ENCODE measurements at places on chromosomes 13 and 19.

- no peak for DNase-seq
These were observed 7.6 kb downstream of the AKT2 start for GRCh38 chr19:40277356-40278059.

DNA sequence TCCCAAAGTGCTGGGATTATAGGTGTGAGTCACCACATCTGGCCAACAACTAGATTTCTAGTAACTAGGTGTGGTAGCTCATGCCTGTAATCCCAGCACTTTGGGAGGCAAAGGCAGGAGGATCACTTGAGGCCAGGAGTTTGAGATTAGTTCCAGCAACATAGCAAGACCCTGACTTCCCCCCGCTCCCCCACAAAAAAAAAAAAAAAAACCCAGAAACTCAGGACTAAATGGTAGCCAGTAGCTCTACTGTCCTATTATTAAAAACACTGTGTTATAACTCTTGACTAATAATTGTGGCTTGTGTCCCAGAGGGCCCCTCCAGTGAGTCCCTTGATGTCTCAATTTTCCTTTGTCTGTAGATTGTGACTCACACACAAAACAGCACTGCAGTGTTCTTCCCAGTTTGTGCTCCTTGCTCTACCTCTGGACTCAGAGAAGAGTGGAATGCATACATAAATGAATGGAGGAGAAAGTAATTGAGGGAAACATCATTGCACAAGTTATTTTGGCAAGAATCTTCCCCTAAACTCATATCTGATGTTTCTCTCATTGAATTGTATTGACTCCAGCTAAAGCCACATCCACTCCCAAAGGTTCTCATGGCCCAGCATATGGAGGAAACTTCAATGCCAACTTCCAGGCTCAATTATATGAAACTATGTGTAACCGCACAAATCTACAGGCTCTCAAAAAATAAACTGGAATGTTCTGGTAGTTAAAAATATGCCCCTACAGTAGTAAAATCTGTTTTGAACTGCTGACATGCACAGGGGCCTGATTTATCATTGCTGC lies 8.8 kb downstream of the TPT1 start:
- DNase-seq = no peak

- DNase-seq = no peak
These were observed 71.6 kb upstream of the ZDHHC20 start for GRCh38 chr13:21530656-21531055.

- no peak for DNase-seq
These were observed 403.4 kb downstream of the KLF5 start for GRCh38 chr13:73462241-73462640.

- DNase-seq = no peak
These were observed 6.7 kb downstream of the AKAP8 start for GRCh38 chr19:15372891-15373301.

- DNase-seq = no peak
These were observed 2.1 kb downstream of the SARS2 start for GRCh38 chr19:38928391-38929001.

- DNase-seq = no peak
These were observed 122.8 kb downstream of the MTUS2 start for GRCh38 chr13:28942906-28943305.

DNA sequence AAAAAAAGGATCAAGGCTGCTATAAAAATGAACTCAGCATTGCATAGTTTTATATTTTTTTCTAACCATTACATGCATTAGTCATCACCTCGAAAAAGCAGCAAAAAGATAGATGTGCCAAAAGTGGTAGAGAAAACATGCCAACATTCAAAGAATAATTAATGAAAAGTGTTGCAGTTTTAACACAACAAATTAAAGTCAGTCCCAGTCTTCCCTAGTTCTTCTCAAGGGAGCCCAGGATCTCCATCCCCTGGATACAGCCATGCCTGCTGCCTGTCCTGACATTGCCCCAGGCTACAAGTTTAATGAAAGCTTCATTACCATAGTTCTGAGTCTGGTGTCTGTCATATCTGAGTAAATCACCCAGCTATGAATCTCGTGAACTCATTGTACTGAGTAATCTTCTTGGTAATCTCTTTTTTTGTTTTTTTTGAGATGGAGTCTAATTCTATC lies 116.6 kb upstream of the KLF12 start:
- DNase-seq = no peak

GRCh38 chr13:113062691-113063090 lies 42.9 kb upstream of the F7 start:
- no peak for DNase-seq

- DNase-seq = no peak
These were observed 64.9 kb downstream of the MBD3L1 start for GRCh38 chr19:8897106-8897505.

- no peak for DNase-seq
These were observed 19.7 kb downstream of the ZNF714 start for GRCh38 chr19:21101521-21102242.

DNA sequence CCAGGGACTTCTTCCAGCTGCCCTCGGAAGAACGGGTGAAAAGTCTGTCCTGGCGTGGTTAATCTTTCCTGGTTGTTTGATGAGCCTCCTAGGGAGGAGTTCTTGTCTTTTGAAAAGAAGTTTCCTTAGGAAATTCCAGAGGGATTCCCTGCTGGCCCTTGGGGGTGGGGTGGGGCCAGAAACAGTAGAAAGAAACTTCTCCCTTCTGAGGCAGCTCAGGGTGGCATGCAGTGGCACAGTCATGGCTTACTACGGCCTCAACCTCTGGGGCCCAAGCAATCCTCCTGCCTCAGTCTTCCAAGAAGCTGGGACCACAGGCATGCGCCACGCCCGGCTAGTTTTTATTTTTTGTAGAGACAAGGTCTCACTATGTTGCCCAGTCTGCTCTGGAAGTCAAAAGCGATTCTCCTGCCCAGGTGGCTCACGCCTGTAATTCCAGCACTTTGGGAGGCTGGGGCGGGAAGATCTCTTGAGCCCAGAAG lies 1.5 kb downstream of the ZNF101 start:
- DNase-seq = no peak

DNA sequence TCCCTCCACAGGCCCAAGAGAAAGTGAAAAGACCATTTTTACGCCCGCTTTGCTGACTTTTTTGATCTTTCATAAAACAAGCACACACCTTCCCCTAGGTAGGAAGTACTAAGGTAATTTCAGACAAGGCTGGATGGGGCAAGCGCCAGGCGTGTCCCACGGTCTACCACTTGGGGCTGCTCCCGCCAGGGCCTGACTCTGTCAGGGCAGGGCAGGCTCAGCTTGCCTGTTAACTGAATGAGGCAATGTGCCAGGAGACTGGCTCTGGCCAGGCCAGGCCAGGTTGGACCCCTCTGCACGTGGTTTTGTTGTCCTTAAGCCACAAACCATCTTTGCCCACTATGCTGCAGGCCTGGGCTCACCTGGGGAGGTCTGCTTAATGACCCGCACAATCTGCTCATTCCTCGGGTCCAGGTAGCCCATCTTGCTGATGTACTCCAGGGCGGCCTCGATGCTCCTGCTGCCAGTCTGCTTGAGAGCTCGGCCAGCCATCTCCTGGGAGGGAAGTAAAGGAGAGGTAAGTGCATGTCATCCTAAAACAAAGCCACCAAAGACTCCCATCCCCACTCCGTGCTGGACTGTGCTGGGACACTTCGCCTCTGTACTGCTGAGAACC lies 70.4 kb downstream of the LATS2 start:
- DNase-seq = no peak

DNA sequence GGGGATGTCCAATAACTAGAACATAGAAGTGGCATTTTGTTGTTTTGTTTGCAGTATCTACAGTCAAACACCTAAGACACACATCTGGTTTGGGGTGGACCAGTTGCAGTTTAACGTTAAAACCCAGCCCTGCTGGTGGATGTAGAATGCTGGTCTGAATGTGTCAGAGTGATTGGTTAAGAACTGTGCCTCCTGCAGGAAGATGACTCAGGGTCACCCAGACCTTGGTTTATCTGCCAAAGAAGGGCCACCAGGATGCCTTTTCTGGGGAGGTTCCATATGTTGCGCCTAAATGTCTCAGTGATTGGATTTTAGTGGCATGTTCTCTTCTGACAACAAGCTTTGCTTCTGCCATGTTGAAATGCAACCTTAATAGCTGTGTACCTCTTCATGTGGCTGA lies 23.1 kb downstream of the ZNF536 start:
- no peak for DNase-seq

GRCh38 chr19:39531834-39532232 lies 819 bp downstream of the EID2B start:
- DNase-seq = no peak

- DNase-seq = no peak
These were observed 122.0 kb downstream of the NDFIP2 start for GRCh38 chr13:79602936-79603335.
